CD8-positive, alpha-beta memory T cell (primary cell): ENCODE measurements at places on chromosomes 3 and 15.
A peak's percentile ranks its signal among the peaks of the same experiment; 100 is the strongest.

DNA sequence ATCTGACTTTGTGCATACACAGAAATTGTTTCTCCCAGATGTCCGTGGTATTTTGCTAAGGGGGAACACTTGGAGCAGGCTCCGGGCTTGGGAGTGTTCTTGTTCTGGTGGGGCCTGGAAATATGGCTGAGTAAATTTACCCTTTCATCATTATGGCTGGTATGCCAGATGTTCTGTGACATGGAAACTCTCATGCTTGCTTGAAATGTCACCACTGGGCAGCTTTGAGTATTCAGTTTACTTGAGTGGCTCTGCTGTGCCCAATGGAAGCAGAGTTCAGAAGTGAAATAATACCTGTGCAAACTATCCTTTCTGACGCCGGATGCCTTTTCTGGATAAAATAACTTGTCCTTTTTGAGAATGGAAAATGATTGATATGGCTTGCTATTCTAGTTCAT is 283.6 kb upstream of the TPM1 start:
- no peak for DNase-seq

DNA sequence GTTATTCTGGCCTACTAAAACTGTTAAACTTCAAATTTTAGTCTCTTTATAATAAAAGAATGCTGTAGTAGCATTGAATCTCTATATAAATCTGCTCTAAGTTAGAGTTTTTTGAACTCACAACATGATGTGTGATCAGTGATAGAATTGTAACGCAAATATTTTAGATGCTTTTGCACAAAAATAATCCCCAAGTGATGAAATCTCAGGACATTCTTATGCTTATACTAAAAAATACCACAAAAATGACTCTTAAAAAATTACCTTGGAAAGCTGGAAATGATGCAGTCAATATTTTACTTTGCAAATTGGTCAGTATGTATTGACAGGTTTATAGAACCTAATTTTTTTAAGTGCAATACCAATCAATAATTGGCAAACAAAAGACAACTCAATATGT is 375.3 kb downstream of the TBC1D5 start:
- DNase-seq, result no peak

GRCh38 chr15:99437315-99438223 is 128.2 kb upstream of the MEF2A start:
- DNase-seq, result no peak

DNA sequence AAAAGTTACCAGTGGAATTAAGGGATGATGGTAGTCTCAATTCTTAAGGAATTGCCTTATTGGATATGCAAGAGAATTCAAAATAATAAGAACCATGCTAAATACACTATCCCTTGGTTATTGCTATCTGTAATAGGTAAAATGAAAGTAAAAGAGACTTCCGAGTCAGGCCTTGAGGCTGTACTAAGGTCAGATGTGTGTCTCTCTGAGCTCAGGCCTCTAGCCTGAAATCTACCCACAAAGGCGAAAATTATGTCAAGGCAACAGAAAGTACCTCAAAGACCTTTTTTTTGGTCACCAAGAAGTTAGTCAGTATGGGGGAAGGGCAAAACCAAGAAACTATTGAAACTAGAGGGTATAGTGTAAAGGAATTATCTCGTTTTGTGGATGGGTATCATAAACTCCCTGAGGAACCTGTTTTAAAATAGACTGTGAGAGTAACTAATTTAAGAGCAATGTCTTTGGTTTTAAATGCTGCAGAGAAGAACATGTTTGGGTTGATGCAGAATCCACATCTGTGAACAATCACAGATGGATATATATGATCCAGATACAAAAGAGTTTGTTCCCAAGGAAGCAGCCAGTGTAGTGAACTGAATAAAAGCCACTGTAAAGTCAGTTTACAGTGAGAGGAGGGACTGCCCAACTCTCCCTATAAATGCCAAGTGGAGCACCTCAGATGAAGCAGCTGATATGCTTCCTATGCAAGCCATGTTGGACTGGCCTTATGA is 382.3 kb upstream of the SEMA6D start:
- DNase-seq, result no peak

DNA sequence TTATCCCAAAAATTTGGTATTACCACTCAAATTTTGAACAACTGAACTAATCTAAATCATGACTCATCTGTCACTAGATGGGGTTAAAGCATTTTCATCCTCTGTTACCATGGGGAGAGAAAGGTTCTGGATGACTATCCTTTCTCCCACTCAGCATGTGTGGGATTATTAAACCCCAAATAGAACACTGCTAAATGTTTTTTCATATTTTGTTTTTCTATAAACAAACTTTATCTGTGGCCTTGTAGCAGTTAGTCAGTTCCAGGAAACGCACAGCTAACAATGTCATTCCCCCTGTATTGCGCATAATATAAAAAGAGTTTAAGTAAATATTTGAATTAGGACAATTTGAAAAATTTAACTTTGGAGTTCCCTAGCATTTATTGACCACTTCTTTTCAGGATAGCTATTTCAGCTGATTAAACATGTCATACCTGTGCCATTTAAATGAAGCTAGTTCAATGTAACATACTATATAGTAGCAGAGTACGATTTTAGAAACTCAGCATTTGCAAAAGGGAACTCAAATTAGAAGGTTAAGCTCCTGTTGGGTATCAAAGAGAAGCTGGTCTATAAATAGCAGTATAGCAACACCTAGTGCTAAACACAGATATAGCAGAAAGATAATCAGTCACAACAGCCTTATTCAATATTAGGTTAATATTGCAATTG is 9.2 kb upstream of the TMEM212 start:
- no peak for DNase-seq

- no peak for DNase-seq
Measured at GRCh38 chr3:148494451-148494850, 203.3 kb upstream of the AGTR1 start.

DNA sequence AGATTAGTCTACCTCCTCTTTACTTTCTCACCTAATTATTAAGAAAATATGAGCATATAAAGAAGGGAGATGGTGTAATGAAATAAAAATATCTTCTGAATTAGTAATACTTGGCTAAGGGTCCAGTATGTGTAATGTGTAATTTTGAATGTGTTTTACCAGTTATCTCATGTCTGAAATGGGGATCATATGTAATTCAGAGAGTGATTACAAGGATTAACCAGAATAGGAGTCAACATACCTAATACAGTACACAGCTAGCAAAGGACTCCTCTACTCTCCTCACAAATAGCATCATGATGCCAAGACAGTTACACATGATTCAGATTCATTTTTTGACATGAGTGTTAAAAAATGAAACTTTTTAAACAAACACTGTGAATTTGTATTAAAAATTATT is 570.4 kb downstream of the SI start:
- no peak for DNase-seq

DNA sequence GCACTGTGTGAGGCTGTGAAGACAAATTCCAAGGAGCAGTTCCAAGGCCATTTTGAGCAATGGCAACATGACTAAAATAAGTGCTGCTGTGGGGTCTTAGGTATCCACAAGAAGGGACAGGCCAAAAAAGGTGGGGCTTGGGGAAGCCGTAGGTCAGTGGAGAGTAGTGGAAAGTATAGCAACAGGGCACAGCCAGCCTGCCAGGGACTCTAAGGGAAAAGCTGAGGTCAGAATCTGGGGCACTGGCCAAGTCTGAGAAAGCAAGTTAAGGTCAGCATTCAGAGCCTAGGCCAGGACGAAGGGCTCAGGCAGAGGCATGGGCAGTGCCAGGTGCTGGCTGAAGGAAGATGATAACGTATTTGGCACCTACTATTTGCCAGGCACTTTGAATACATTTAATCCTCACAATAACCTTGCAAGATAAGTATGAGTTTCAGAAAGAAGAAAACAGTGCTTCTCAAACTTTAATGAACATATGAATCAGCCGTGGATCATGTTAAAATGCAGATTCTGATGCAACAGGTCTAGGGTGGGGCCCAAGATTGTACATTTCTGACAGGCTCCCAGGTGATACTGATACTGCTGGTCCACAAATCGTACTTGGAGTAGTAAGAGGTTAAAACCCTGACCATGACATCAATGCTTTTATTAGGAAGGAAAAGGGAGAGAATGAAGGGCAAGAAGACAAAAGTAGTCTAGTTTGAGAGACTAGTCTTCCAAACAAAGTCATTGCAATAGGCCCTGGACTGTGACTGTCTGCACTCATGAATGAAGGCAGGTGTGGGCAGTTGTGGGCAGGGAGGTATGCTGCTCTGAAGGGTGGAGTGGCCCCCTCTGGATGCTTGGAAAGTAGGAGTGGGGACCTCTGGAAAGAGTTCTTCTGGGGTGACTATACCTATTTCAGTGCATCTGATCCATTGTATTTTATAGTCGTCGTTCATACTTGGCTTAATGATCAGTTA is 106.3 kb upstream of the ANKRD28 start:
- DNase-seq, result no peak

DNA sequence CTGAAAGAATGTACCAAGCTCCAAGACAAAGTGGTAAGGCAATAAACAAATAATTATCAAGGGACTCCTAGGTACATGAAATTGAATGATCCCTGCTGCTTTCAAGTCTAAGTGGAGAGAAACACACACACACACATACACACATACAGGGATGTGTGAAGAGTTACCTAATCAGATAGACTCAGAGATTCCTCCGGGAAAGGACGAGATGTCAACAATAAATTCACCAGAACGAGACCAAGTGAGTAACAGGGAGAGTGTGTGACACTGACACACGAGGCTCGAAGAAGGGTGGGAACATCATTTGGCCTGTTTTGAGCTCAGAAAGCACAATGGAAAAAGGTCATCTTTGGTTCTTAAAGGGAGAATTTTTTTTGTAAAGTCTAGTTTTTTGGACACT is 13.4 kb downstream of the LRIG1 start:
- DNase-seq, result no peak

DNA sequence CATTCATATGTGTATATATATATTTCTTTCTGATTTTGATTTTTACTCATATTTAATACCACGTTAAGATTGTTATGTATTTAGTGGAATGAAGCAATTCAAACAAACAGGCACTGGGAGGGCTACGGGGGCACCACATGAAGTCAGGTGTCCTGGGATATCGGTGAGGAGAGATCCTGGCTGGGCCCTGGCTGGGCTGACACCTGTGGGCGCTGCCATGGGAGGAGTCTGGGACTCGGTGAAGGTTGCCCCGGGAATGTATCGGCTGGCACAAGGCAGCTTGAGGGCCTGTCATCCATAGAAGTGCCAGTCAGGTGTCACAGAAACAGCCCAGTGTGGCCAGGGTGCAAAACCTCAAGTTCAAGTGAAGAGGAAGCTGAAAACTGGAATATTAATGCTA is 766.9 kb upstream of the ARPP21 start:
- DNase-seq, result no peak

DNA sequence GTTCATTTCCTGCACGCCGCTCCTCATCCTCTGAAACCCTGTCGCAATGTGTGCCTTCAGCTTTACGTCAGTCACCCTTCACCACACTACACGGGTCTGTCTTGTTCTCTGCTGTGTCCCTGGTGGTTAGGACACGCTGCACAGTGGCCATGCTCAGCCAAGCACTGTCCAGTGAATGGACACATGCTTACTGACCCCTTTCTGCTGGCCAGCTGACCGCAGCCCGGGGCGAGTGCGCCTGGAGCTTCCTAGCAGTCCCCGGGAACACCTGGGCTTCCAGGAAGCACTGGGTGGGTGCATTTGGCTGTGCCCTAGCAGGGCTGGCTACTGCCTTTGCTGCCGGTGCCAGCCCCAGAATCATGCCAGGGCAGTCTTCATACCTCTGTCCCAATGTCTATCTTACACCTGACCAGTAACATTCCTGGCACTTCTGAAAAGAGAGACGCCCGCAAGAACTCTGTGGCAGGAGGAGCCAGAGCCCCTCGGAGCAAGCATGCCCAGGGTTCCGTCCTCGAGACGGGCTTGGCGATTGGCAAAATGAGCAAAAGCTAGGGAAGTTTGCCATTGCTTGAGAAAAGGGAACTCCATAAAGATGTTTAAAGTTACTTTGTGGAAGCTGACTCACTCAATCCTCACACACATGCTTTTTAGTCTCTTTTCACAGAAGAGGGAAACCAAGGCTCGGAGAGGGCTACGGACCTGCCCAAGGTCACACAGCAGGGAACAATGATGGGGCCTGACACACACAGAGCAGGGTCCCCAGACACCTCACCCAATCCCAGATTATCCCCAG is 15.7 kb upstream of the ZXDC start:
- DNase-seq, result no peak

GRCh38 chr3:71101014-71101413 is 482.5 kb downstream of the FOXP1 start:
- DNase-seq, result no peak

- DNase-seq, result no peak
Measured at GRCh38 chr15:98610991-98611390, 37.3 kb upstream of the IGF1R start.

DNA sequence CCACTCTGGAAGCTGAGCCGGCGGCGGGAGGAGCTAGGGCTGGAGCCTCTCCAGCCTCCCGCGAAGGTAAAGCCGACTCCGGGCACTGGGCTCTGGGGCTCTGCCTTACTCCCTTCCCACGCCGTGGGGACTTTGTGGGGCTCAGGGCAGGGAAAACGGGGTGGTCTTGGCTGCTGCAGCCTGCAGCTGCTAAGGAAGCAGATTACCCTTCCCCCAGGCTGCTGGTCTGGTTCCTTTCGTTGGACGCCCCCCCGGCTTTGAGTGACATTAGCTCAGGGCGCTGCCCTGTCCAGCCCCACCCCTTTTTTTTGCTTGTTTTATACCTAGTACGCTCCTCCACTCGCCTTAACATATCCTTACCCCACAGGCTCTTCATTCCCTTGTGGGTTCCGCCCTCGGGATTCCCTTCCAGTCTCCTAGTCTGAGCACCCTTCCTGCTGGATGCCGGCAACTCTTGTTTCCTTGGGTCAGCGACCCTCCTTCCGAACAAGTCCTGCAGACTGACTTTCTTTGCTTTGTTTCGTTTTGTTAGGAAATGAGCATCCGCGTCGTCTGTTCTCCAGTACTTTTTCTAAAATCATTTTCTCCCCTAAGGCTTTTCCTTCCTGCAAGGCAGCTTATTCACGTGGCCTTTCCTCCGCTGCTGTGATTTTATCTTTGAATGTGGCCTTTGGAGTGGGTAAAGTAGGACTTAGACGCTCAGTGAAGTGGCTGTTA is 551 bp downstream of the DNAJC13 start:
- peak; percentile 22 for DNase-seq

GRCh38 chr3:112761062-112761638 is 85.5 kb downstream of the CD200R1L start:
- no peak for DNase-seq

DNA sequence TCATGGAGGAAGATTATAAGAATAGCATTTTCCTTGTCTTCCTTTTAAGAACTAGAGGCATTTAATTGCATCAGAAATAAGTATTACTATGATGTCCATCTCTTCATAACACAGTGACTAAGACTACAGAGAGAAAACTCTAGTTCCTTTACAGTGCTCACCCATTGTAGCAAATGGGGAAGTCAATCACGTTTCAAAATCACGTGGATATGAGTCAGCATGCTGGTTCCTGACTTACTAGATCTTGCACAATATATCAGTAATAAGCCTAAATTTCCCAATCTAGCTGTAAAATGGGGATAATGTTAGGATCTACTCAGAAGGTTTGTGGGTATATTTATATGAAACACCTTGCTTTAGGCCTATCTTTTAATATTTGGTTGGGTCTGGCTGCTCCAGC is 254.8 kb upstream of the EOMES start:
- no peak for DNase-seq

GRCh38 chr3:52857864-52858263 is 23.0 kb upstream of the MUSTN1 start:
- DNase-seq, result no peak
